ENCODE measurements at places on chromosomes 7 and 10.

DNA sequence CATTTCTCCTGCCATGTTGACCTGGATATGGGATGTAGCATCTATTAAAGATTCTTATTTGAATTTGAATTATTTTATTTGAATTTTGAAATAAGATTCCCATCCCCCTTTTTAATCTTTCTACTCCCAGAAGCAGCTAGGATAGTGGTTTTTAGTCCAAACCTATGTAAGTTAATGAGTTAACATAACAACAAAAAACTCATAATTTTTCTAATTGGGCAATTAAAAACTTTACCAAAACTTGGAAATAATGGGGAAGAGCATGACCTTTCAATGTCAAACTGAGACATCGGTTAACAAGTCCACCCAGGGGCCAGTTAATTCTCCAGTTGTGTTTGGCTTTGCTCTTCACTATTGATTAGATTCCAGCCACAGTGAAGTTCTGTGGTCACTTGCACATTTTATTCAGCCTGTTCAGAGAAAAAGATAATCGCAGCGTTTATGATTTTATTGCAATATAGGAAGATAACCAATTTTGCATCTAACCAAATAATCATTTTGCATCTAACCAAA lies 1.2 kb upstream of the FAM13C start:
- no peak for DNase-seq

- DNase-seq: no peak
Observed at GRCh38 chr7:135801877-135802276, 53.3 kb upstream of the FAM180A start.

DNA sequence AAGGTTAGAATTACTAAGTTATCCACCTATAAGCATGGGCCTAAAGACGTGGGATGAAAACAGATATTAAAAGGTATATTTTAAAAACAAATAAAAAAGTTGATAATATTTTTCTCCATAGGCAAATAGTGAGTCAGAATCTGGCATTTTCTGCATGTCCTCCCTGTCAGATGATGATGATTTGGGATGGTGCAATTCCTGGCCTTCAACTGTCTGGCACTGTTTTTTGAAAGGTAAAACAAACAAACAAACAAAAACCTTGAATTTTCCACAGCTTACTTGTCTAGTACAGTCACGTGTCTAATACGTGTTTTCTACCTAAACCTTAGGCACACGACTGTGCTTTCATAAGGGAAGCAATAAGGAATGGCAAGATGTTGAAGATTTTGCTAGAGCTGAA lies 17.4 kb downstream of the HBP1 start:
- no peak for DNase-seq

- DNase-seq: no peak
Observed at GRCh38 chr7:86647385-86648094, 3.8 kb downstream of the GRM3 start.

- no peak for DNase-seq
Observed at GRCh38 chr7:102836977-102837376, 75.8 kb upstream of the LRRC17 start.

DNA sequence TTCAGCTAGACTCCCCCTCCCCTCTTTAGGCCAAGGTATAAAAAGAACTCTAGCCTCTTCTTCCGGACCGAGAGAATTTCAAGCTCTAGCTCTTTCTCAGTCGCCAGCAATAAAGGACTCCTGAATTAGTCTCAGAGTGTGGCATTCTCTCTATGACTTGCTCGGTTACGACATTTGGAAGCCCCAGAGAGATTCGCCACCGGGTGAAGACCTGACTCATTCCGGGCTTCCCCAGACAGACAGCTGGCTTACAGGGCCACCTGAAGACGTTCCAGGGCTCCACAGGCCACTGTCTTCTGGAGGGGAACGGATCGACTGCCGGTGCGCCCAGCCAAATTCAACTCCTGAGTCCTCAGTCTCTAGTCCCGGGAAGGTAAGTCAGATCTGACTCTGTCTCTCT lies at the start of gene AKR1B15:
AKR1B15 (plus strand) TSS at position 234 of the 400 bp plus-strand sequence. CDS start 15,510 bp downstream, outside the sequence.
- no peak for DNase-seq

DNA sequence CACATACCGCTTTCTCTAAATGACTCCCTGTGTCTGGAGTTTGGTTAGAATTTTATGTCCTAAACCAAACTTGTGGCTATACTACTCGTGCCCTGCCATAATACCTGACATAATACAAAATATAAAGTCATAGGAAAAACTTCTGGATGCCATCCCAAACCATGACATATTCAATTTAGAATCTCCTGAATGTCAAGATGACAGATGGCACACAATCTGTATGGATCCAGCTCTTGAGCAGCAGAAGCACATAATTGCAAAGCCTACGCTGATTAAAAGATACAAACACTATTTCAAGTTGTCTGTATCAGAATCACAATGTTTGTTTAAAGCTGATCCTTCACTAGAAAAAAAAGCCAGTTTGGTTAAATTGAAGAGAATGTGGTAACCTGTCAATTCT lies 22.4 kb upstream of the CDC14C start:
- no peak for DNase-seq

DNA sequence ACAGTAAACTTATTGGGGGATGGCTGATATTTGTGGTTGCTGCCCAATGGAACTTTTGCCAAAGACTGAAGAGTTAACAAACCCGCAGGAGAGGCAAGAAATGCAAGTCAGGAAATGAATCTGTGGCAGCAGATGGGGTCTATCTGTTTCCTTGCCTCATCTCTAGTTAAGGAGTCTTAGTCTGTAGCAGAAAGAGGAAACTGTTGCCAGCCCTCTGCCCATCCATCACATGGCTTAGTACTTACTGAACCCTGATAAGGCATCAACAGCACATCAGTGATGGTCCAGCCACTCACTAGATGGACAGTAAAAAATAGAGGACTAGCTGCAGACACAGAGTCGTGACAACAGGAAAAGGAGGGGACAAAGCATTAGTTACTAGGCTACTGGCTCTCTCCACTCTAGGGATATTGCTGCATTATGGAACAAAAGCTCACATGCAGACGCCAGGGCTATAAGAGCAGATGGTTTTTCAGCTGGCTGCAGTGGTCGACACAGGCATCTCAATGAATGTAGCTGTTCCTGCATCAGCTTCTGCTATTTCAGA lies 614.7 kb downstream of the PARD3 start:
- DNase-seq: no peak

GRCh38 chr10:116810895-116811294 lies 38.4 kb upstream of the ENO4 start:
- no peak for DNase-seq

GRCh38 chr10:120942806-120943413 lies 91.7 kb downstream of the WDR11 start:
- DNase-seq: peak; percentile 81

- DNase-seq: no peak
Observed at GRCh38 chr7:66276363-66276762, 71.2 kb downstream of the TPST1 start.

GRCh38 chr7:95472581-95473161 lies 13.1 kb upstream of the ASB4 start:
- DNase-seq: no peak

GRCh38 chr7:75721426-75721825 lies 17.3 kb downstream of the HIP1 start:
- DNase-seq: no peak

- no peak for DNase-seq
Observed at GRCh38 chr7:96836456-96836855, 126.8 kb upstream of the SEM1 start.

GRCh38 chr10:122019414-122019975 lies 30.5 kb downstream of the TACC2 start:
- DNase-seq: peak; percentile 52

DNA sequence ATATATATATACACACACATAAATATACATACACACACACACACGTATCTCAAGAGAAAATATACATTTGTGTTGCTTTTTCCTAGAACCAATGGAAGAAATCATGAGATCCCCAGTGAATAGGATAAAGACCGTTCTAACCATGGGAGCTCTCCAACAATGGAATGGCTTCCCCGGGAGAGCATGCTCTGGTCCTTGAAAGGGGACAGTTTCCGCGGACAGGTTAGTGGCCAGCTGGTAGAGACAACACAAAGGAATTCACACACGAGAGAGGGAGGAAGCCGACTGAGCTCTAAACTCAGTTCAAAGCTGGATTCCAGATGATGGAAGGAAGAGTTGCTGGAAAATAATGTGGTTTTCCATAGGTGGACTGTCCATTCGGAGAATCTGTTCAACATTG lies 72.7 kb downstream of the SLC37A3 start:
- DNase-seq: no peak

GRCh38 chr7:73648593-73649332 lies 18.9 kb upstream of the VPS37D start:
- no peak for DNase-seq

DNA sequence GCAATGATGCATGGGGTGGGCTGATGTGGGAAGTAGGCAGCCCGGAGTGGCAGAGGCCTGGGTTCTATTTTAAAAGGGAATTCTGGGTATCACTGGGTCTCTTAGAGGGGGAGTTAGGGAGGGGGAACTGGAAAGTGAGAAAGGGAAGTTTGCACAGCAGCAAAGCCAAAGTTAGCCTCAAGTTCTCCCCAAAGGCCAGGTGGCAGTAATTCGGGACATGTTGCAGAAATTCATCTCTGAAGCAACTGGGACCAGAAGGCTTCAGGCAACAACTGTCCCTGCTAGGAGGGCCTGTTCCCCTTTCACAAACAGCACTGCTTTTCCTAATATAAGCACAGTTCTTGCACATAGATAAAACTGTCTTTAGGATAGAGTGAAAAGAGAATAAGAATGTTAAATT lies 67.4 kb downstream of the NOD1 start:
- DNase-seq: no peak

DNA sequence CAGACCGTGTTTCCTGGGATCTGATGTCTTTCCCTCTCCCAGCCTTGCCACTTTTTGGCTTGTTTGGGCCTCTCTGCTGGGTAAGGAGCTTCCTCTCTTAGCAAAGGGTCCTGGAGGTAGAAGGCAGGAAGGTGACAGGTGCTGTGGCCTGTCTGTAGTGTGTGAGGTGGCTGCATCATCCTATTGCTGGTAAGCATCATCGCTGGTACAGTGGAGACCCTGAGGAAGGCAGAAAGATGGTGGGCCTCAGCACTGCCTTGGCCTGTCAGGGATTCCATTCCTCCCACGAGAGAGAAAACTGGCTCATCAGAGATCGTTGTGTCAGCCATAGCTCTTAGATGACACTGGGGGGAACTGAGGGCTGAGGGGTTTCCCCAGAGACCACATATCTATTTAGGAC lies 46.5 kb downstream of the ZMIZ1 start:
- DNase-seq: no peak

DNA sequence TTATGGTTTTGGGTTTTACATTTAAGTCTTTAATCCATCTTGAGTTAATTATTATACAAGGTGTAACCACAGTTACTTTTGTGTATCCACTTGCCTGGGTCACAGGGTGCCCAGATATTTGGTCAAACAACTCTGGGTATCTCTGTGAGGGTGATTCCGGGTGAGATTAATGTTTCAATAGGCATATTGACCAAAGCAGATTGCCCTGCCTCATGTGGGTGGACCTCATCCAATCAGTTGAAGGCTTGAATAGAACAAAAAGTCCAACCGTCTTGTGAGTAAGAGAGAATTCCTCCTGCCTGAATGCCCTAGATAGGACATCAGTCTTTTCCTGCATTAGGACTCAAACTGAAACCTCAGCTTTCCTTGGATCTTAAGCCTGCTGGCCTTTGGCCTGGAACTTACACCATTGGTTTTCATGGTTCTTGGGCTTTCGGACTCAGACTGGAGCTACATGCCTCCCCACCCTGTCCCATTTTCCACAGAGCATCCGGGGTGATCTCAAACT lies 68.9 kb upstream of the ST8SIA6 start:
- no peak for DNase-seq

DNA sequence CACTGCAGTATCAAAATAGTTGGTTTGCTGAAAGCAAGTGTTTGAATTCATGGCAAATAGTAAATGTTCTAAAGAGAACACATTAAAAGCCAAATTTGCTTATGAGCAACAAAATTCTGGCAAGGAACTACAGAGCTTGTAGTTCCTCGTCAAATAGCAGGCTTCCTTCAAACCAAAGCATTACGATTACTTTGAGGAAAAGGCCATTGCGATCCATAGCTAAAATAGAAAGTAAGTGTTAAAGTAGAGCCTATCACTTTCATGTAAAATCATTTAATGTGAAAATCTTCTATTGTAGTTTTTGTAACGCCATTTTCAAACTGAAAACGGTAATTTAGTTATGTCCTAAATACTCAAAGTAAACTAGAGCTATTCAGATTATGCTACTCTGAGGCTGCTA lies 20.1 kb downstream of the CACNA2D1 start:
- DNase-seq: no peak

- peak; percentile 62 for DNase-seq
Observed at GRCh38 chr7:42686594-42687156, 225.2 kb downstream of the C7orf25 start.

GRCh38 chr10:133400624-133401424 lies 6.9 kb downstream of the MTG1 start:
- no peak for DNase-seq

GRCh38 chr7:156927571-156928405 lies 21.7 kb upstream of the NOM1 start:
- no peak for DNase-seq

DNA sequence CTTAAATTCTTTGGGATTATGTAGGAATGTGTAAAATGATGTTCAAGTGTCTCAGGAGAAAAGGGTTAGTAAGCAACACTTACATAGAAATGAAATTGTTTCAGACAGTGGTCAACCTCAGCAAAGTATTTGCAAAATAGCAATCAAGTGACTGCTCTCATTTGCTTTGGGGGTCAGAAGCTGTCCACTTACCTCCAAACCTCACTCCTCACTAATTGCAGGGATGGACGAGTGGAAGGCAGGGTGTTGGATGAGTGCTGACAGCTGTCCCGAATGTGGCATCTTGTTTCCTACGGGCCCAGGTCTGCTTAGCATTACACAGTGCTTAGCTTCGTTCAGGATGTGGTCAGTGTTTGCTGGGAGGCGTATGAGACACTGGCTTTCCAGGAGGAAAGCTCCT lies 437.0 kb downstream of the SUGCT start:
- DNase-seq: no peak

DNA sequence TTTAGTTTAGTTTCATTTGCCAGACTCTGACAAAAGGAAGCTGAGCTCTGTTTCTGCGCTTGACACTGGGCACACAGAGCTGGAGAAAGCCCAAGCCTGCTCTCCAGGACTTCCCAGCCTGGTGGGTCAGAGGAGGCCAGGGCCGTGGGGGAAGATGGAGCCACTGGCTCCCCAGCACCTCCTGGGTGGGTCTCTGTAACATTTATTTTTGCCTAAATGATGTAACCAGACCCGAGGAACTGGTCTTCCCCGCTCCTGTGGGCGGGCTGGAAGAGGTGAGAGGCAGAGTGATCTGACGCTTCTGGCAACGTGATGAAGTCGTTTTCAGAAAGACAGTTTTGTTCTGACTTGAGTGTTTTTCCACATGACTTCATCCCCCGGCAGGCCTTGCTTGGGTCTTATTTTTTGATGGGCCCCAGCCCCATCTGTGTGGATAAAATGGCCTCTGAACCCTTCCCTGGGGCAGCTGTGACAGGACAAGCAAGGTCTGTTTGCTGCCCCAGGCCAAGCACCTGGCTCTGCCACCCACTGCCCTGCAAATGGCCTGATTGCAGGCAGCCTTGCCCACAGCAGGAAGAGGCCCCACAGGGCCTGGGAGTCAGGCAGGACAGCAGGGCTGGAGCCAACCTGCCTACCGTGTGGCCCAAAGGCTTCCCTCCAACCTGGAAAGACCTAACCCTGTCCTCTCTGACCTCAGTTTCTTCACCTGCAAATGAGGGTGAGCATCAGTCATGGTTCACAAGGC lies 304.9 kb upstream of the ZMIZ1 start:
- no peak for DNase-seq

- no peak for DNase-seq
Observed at GRCh38 chr7:7739204-7740036, 21.0 kb upstream of the RPA3 start.

GRCh38 chr7:4939971-4940728 lies 18.8 kb downstream of the MMD2 start:
- DNase-seq: no peak

GRCh38 chr10:88090568-88091214 lies 227.3 kb downstream of the PTEN start:
- DNase-seq: no peak
